Jurkat, Clone E6-1 (cell line): ENCODE measurements at places on chromosomes 5 and 9.

- no peak for DNase-seq
Measured at GRCh38 chr5:1511651-1512540, 11.9 kb downstream of the LPCAT1 start.

DNA sequence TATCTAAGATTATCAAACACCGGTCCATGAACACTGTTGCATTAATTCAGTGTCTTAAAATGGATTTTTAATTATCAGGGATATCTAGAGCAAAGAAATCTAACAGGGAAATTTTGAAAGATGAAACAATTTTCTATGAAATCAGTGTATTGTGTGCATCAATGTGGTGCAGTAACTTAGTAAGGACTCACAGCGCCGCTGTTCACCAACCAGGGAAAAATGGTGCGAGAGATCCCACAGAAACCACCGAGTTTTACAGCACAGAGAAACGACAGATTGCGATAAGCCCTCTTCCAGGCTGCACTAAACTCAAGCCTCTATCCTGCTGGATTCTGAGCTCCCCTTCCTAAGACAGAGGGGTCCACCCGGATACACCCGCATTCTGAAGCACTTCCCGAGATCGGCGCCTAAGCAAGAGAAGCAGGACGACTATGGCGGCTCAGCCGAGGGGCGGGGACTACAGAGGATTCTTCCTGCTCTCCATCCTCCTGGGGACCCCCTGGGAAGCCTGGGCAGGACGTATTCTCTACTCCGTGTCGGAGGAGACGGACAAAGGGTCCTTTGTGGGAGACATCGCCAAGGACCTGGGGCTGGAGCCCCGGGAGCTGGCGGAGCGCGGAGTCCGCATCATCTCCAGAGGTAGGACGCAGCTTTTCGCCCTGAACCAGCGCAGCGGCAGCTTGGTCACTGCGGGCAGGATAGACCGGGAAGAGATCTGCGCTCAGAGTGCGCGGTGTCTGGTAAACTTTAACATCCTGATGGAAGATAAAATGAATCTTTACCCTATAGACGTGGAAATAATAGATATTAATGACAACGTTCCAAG, at the start of gene PCDHGA7:
Gene PCDHGA7 (plus strand): TSS at position 274 of the 826 bp plus-strand sequence. CDS start 158 bp downstream, at position 432.
- no peak for DNase-seq

DNA sequence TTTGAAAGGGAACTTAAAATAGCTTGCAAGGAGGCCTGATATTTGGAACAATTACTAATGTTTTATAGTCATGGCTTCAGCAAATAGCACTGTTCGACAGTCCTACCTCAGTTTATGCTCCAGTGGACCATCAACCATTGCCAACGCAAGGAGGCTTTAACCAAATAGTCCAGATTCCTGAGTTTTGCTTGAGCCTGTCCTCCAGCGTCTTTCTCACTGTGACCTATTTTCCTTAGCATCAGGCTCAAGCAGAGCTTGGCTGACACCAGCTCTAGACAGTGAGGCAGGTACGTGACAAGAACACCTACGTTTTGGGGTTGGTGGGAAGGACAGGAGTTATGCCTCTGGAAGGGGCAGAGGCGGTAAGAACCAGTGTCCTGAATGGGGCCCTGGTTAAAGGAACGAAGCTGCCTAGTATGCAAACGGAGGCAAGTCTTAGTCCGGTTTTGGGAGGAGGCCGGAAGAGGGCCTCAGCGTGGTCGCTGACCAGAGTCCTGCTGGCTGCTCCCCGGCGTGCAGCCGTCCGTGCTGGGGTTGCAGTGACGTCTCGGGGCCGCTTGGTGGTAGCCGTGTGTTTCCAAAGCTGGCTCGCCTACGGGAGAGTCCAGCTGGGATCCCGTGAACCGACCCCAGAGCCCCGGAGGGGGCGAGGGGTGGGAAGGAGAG, 998 bp upstream of the FGF18 start:
- DNase-seq = no peak

DNA sequence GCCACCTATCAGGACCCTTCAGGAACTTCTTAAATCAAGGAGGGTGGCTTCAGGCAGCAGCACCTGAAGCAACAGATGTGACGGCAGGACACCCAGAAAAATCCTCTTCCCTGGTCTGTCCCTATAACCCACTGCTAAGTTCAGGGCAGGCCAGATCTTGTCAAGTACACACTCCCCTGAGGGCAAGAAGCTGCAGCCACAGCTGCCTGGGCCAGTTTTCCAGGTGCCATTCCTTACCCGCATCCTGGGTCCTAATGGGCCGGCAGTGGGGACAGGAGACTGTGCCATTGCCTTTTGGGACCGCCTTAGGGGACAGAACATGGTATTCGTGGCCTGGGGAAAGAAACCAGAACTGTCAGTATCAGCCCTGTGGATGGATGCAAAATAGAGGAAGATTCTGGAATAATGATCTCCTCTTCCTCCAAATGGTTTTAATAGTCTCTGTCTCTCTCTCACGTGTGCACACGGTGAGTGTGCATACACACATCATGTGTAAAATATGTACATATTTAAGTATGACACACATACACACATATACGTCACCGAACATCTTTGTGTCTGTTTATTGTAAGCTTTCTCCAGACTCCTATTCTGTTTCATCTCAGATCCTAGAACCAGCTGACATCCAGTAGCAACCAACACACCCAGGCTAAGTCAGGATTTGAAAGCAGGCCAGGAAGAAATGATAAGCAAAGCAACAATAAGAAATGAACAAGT, 14.0 kb downstream of the ORM2 start:
- DNase-seq = no peak
